Left forelimb (tissue), 1 donor: ENCODE measurements at places on chromosomes 3 and 15.

GRCh38 chr15:67564968-67565345 lies 22.5 kb downstream of the MAP2K5 start:
- no peak for DNase-seq

GRCh38 chr3:175546115-175546514 lies 687.0 kb downstream of the NAALADL2 start:
- DNase-seq = no peak

GRCh38 chr3:8385848-8386620 lies 115.6 kb upstream of the LMCD1 start:
- DNase-seq = no peak

DNA sequence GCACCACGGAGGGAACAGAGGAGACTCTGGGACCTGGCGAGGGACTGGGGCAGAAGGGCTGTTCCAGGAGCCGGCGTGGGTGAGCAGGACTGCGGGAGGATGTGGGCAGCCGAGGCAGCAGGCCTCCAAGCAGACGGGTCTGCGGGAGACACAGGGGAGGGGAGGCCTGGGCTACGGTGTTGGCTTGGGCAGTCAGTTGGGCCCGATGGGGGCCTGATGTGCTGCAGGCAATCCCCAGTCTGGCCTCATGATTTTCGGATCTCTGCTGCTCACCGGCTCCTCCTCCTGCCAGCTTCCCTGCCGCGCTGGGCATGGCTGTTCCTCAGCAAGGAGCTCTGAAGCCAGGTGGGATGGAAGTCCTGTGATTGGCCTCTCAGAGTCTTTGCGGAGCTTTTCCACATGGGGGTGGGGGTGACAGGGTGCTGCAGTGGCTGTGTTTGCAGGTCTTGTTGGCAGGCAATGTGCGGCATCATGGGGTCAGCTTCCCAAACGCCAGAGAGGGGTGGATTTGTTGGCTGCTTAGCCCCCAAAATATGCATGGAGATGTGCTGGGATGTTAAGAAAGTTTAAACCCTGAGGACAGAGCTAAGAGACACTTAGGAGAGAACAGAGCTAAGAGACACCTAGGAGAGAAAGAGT lies 19.3 kb downstream of the MINAR1 start:
- DNase-seq = no peak

- no peak for DNase-seq
Measured at GRCh38 chr15:100334905-100335304, 6.9 kb downstream of the ADAMTS17 start.

DNA sequence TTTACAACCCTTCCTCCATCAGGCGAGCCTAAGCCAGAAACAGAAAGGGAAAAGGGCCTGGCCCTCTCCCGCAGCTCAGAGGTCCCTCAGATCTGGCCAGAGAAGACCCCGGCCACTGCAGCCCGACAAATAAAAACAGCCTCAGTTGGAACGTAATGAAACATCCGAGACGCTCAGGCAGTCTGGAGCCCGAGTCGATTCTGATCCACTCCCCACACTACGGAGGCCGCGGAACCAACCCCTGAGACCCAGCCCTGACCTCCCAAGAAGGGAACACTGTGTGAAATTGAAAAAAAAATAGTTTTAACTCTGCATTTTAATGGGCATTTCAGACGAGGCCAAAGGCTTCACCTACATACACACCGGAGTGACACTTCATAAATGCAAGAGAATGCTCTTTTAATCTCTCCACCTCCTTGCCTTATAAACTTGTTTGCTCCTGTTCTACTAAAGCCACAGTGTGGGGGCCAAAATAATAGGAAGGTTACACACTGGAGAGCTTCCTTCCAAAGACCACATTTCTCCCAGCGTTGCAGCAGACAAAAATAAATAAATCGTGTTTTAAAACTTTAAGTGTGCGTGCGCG lies 3.7 kb downstream of the MEIS2 start:
- no peak for DNase-seq

- DNase-seq = no peak
Measured at GRCh38 chr3:100093831-100094230, 20.5 kb downstream of the FILIP1L start.

DNA sequence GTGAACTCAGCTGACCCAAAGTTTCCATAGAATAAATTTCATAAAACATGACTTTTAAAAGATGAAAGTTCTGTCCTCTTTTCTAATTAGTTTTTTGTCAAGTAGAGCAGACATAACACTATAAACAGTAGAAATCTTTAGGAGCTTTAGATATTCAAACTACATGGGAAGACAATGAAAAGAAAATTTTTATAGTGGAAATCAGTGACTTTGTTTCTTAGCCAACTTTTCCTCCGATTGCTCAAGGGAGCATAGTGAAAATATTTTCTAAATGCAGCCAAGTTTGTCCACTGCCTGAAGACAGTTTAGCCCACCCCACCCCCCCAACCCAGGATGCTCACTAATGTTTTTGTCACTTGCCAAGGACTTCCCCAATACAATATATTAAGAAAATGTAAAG lies 114.9 kb downstream of the PLD1 start:
- DNase-seq = no peak

GRCh38 chr3:127750226-127751031 lies 71.9 kb downstream of the MGLL start:
- no peak for DNase-seq
